Large intestine (tissue), 12 donors: ENCODE measurements at places on chromosomes 4 and X. TPM values are rescaled to one million over a fixed set of nuclear protein-coding genes. Genes with fewer than 3 reads are reported as not detected.
A peak's percentile ranks its signal among the peaks of the same experiment; 100 is the strongest.

Gene FHDC1
- polyA plus RNA-seq = 10.7 TPM

- no peak for DNase-seq
Measured at GRCh38 chr4:105305019-105305836, 158.6 kb downstream of the TET2 start.

GRCh38 chrX:65671286-65671685 is 3.8 kb downstream of the MSN start:
- DNase-seq = no peak

DNA sequence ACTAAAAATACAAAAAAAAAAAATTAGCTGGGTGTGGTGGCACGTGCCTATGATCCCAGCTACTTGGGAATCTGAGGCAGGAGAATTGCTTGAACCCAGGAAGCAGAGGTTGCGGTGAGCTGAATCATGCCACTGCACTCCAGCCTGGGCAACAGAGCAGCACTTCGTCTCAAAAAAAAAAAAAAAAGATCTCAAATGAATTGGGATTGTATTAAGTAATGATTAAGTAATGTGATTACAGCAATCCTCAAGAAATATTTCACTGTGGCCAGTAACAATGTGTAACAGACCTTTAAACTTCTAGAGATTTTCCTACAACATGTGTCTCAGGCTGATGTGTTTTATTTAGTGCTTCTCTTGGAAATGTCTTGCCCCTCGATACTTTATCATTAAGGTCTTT is 46.8 kb downstream of the PKD2 start:
- DNase-seq = no peak

- DNase-seq = no peak
Measured at GRCh38 chr4:123244137-123244536, 152.5 kb upstream of the SPRY1 start.

Gene GAGE12F
- polyA plus RNA-seq = not detected

GRCh38 chr4:13539047-13539618 is 5.2 kb downstream of the NKX3-2 start:
- DNase-seq = no peak

DNA sequence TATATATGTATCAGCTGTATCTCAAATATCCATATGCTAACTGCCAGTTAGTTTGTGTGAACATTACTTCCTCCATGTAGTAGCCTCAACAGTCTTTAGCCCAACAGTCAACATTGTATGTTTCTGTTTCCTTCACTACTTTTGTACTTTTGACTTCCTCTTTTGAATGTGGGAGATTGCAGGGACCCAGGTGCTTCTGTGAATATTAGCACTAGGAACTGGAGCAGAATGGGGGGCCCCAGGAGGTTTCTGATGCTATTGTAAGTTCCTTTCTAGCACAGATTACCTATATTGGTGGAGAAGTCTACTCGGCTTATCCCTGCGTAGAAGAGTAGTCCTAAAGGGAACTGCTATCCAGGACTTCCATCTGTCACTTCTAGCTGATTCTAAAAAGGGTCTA is 2.3 kb downstream of the PLAC8 start:
- DNase-seq = peak; percentile 65

Gene PPP1R3F
- polyA plus RNA-seq = 3.3 TPM

DNA sequence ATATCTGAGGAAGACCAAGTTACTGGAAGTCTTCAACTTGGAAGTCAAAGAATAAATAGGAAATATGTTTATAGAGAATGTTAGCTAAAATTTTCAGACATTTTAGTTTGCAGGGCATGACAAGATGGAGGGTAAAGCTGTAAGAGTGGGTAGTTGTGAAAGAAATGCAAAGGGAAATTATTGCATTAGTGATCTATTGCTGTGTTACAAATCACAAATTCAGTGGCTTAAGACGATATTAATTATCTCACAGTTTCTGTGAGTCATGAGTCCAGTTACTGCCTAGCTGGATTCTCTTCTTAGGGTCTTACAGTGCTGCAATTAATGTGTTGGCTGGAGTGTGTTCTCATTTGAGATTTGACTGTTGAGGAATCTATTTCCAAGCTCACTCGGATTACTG is 62.9 kb upstream of the CAMK2D start:
- DNase-seq = no peak

DNA sequence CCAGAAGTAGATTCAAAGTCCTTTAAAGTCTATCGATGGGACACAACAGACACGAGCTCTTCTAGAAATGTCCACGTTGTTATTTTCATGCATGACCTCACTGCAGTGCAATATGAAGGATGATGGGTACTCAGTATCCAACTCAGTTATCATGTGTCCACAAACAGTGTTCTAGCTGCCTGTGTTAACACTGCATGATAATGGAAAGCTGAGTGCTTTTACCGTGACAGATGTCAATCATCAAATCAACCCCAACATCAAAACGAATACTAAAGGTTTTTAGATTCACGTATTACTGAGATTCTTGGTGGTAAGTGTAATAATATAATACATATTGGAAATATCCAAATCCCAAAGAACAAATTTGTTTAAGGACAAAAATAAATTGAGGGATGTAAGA is 394.8 kb upstream of the TENM3 start:
- no peak for DNase-seq

Gene CLDN2
- polyA plus RNA-seq = 196 TPM

DNA sequence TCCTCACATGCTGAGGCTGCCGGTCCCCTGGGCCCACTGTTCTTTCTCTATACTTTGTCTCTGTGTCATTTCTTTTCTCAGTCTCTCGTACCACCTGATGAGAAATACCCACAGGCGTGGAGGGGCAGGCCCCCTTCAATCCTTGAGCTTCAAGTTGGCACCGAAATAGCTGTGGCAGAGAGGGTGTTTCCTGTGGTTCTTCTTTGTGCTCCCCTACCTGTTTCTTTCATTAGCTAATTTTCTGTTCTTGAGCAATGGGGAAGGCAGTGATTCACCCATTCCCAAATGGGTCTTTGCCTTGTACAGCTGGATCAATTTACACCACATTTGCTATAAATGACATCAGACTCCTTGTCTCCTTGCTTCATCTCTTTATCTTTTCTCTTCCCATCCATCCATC is 2.1 kb upstream of the CYSLTR1 start:
- no peak for DNase-seq

DNA sequence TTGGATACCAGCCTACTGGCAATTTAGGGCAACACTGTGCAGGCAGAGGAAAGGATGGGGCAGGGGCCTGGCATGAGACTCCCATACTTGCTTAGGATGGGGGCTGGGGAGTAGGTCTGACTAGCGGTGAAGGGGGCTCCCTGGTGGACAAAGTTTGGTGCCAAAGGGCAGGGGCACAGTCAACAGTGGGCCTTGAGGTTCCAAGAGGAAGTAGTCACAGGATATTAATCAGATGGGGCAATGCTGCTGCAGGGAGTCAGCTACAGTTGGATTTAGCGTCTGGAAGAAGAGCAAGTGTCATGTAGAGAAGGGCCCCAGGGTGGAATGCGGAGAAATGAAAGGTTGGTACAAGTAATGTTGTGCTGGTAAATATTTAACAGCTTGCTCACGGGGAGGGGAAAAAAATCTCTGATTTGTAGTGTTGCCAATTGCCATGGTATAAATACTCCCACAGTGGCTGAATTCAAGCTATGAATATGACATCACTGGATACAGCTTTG is 139.4 kb downstream of the PJA1 start:
- no peak for DNase-seq
